Stimulated activated CD8-positive, alpha-beta memory T cell treated with anti-CD3 and anti-CD28 coated beads, Interleukin-15, amount 100 ng/mL, for 48 hours (primary cell): ENCODE measurements at places on chromosomes 4 and X.

DNA sequence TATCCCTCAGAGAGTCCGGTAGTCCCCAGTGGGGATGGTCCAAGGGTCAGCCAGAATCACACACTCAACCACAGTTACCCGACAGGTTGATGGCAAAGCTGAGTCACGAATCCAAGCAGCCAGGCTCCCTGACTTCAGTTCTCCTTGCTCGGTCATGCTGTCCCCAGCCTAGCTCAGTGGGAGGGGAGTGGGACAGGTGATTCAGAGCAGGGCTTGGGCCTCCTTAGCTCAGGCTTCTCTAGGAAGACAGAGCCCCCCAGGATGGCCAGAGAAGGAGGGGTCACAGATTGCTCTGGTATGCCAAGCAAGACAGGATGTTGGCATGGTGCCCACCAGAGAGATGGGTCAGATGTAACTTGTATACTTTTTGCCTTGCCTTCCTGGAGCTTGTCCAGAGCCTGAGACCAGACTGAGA, 66.5 kb downstream of the EFNB1 start:
- DNase-seq = no peak

- DNase-seq = no peak
These were observed 233.3 kb upstream of the EDNRA start for GRCh38 chr4:147247579-147247978.

- DNase-seq = no peak
These were observed 42.6 kb downstream of the GASK1B start for GRCh38 chr4:158130204-158130603.

GRCh38 chrX:127571834-127572233, 480.4 kb downstream of the ACTRT1 start:
- no peak for DNase-seq

GRCh38 chr4:126544276-126544675, 1088.5 kb upstream of the INTU start:
- DNase-seq = no peak

GRCh38 chr4:8419222-8420041, 21.1 kb downstream of the ACOX3 start:
- DNase-seq = peak; percentile 63

GRCh38 chrX:102767287-102767686, 46.7 kb downstream of the GPRASP3 start:
- no peak for DNase-seq

GRCh38 chr4:162154862-162155540, 8.8 kb downstream of the FSTL5 start:
- no peak for DNase-seq

- DNase-seq = peak; percentile 81
These were observed 20.2 kb downstream of the WDR1 start for GRCh38 chr4:10096201-10096977.

GRCh38 chrX:15292861-15293260, 22.6 kb downstream of the ASB11 start:
- no peak for DNase-seq

- DNase-seq = no peak
These were observed 11.5 kb downstream of the LIMCH1 start for GRCh38 chr4:41549478-41549877.

- no peak for DNase-seq
These were observed 26.7 kb downstream of the NR3C2 start for GRCh38 chr4:148415500-148415899.

GRCh38 chr4:74931376-74931775, 1.5 kb upstream of the PARM1 start:
- DNase-seq = no peak

- no peak for DNase-seq
These were observed 631.9 kb upstream of the INTU start for GRCh38 chr4:127000846-127001245.

- DNase-seq = no peak
These were observed 24.5 kb downstream of the DDIT4L start for GRCh38 chr4:100165809-100166208.

GRCh38 chr4:111492496-111492895, 652.8 kb upstream of the FAM241A start:
- DNase-seq = no peak
